ENCODE measurements at places on chromosomes 16 and 17.

- DNase-seq, result no peak
Observed at GRCh38 chr17:75558666-75559530, 28.7 kb upstream of the MYO15B start.

DNA sequence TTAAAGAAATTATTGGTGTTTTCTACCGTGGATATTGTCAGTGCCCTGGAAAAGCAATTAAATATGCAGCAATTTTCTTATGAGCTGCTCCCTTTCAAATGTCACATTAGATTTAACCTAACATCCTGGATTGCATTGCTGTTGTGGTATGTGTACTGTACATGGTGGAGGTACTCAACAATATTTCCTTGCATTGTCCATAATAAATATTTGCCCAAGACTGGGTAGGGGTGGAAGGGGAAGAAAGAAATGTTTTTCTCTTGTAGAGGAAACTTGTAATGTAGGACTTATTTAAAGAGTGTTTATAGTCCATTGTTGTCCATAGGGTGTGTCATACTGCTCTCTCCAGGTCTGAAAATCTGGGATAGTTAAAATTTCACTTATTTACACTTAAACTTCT lies 346.2 kb upstream of the TBX2 start:
- DNase-seq, result no peak

GRCh38 chr16:48448841-48449481 lies 63.7 kb upstream of the SIAH1 start:
- DNase-seq, result no peak

- DNase-seq, result no peak
Observed at GRCh38 chr16:58016840-58017446, 8.6 kb upstream of the MMP15 start.

DNA sequence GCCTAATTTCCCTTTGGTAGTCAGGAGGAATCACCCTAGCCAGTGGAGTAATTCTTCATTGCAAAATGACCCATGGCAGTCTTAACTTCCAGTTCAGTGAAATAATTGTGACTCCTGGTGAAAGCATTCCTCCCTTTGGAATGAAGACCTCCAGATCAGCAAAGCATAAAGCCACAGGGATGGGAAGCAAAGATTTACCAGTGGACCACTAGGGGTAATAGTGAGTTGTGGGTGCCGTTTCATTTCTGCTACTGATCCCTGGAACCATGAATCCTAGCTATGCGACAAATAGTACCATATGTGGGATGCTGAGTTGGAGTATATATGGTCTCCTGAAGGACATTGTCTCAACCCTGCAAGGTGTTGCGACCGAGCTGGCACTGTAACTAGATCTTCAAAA lies 13.7 kb downstream of the DYNLL2 start:
- no peak for DNase-seq

GRCh38 chr17:18332909-18333489 lies 17.9 kb downstream of the SMCR8 start:
- DNase-seq, result no peak

DNA sequence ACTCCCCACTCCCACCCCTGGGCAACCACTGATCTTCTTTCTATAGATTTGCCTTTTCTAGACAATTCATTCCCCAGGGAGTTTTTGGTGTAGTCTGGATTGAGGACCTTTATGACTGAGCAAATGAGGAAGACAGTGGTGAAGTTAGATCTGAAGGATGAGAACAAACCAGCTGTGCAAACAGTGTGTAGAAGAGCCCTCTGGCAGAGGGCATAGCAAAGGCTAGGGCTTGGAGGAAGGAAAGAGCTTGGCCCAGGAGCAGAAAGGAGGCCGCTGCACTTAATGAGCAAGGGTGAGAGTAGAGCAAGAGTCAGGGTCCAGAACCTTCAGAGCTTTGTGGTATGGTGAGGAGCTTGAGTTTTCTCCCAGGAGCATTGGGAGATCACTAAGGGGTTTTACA lies 352.7 kb downstream of the CA10 start:
- no peak for DNase-seq

DNA sequence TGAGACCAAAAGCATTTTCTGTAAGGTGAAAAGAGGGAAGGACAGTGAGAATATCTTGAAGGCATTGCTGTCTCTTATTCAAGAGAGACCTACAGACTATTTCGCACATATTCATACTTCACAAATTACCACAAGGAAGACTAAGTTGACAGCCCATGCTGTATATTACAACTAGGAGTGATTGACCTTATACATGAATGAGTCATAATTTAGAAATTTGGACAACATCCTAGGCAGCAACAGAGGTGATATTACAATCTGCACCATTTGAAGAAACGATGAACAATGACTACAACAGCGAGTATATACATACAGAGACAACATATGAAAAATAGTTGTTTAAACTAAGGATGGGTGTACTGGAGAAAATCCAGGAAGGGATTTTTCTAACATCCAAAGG lies 971.7 kb downstream of the CDH11 start:
- no peak for DNase-seq

DNA sequence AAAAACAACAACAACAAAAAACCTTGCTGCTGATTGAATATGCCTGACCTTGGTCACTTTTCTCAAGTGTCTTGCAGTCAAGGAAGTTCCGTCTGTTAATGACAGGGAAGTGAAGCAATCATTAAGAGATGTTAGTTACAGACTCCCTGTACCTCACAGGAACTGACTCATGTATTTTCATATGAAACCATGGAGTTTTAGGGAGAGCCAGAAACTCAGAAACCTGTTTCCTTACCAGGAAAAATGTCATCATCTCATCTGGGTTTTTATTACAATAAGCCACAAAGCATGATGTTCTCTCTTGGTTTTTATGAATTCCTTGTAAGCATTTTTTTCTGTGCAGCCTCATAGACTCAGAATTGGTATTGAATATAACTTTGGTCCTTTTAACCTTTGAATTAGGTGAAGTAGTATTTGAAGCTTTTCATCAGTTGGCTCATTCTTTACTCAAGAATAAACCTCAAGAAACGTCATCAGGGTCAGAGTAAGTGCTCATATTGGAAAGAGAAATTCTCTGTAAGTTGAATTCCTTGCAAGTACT lies 10.3 kb downstream of the LYRM1 start:
- no peak for DNase-seq

DNA sequence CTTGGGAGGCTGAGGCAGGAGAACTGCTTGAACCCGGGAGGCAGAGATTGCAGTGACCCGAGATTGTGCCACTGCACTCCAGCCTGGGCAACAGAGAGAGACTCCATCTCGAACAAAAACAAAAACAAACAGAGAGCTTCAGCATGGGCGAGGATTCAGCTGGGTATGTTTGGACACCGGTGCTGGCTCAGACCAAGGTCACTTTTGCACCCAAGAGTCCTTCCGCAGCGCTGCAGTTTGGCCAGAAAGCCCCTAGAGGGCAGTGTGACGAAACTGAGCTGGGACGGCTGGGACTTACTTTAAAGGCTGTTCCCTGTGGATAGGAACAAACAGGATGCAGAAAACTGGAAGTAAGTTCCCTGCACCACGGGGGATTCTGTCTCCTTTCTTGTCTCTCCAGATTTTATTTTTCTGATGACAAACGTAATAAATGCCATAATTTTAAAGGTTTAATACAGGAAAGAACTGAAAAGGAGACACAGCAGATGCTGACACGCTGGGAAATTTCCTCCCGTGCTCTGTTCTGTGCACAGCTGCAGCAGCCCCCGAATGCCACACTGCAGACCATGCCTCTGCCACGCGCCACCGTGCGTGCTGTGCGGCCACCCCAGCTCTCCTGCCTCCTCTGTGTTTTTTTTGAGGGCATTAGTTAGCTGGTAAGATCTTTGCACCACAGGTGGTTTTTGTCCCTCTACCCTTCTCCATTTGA lies 25.2 kb upstream of the USP36 start:
- DNase-seq, result peak; percentile 83

DNA sequence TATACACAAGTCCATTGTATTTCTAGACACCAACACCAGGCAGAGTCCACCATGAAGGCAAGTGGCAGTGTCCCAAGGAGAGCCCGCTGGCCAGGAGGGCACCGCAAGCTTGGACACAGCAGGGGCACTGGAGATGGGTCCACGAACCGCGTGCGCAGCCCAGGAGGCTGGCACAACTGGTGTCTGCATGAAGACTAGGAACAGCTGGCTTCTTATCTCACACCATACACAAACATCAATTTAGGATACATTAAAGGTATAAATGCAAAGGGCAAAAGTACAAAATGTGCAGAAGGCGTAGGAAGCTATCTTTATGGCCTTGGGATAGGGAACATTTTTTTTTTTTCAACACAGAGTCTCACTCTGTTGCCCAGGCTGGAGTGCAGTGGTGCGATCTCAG lies 52.4 kb downstream of the ANKRD11 start:
- no peak for DNase-seq

DNA sequence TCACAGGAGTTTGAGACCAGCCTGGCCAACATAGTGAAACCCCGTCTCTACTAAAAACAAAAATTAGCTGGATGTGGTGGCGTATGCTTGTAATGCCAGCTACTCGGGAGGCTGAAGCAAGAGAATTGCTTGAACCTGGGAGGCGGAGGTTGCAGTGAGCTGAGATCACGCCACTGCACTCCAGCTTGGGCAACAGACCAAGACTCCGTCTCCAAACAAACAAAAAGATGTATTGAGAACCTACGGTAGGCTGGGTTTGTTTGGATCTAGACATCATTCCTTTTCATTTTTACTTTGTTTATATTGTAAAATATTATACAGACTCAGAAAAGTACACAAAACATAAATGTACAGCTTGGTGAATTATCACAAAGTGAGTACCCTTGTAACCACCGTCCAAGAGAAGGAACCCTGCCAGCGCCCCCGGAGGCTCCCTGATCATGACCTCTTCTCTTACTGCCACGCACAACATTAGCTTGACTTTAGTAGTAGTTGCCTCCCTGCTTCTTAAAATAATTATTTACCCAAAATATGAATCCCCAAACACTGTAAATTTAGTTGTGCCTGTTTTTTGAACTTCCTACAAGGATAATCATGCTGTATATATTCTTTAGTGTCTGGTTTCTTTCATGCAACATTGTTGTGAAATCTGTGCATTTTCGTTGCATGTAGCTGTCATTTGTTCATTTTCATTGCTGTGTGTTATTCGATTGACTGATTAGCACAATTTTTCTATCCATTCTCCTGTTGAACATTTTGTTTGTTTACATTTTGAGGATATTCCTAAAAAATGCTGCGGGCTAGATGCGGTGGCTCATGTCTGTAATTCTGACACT lies 56.5 kb downstream of the KSR1 start:
- no peak for DNase-seq

DNA sequence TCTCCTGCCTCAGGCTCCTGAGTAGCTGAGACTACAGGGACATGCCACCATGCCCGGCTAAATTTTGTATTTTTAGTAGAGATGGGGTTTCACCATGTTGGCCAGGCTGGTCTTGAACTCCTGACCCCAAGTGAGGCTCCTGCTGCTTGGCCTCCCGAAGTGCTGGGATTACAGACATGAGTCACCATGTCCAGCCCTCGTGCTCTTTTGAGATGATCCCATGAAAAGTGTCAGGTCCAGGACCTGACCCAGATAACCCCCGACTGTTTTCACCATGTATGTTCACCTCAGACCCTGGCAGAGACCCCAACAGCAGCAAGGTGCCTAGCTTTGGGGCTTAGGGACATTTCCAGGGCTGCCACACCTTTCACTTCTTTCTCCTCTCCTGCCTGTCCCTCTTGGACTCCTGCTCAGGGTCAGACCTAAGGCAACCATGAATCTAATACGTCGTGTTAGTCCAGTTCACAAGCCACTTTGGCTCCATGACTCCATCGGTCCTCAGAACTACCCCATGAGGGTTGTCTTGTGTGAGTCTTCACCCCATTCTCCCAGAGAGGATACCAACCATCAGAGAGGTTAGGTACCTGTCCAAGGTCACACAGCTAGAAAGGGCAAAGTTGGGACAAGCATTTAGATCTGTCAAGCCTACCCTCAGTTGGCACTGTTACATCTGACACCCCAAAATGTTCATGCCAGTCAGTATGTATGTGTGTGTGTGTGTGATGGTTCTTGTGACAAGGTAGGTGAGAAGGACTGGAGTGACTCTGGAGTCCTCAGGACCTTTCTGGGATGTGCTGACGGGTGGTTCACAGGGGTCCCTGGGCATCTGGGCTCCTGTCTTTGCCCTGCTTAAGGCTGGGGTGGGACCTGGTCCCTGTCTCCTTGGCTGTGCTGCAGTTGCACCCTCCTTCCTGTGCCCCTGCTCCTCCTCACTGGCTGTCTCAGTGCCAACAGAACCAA lies 23.1 kb upstream of the MAP3K14 start:
- DNase-seq, result no peak

DNA sequence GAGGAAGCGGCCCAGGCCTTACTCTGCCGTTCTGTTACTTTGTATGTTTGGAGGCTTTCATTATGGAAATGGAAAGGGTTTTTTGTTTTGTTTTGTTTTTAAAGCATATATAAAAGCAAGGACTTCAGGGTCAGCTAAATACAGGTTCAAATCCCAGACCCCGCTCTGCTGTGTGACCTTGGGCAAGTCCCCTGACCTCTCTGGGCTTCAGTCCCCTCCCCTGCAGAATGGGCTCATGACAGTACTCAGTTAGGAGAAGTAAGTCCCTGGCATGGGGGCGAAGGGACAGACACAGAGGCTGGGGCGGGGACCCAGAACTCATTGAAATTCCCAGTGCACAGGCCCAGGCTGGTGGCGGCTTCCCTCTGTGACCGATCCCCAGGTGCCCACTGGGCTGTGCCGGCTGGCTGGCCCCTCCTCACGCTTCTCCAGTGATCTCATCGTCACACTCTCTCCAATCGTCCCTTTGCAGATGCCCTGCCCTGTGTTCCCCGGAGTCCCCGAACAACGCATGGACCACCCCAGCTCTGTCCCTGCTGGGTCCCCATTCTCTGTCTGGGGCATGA lies 979 bp upstream of the CIBAR2 start:
- DNase-seq, result no peak

GRCh38 chr17:62671553-62671952 lies 44.1 kb downstream of the MRC2 start:
- DNase-seq, result no peak

- no peak for DNase-seq
Observed at GRCh38 chr17:28142305-28142704, 99.8 kb downstream of the NLK start.

DNA sequence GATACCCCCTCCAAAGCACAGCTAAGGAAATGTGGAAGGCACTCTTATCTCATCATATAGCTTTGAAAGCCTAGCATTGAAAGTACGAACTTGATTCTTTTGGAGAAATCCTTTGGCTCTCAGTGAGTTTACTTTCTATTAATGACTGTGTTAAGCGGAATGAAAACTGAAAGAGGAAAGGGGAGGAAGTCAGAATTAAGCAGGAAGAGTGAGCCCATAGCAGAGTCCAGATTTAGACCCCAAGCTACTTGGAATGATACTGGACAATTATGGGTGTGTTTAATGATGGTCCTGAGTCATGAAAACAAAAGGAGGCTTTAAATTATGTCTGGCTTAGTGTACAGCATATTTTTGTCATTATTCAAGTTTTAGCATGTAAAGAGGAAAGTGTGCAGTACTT lies 42.2 kb downstream of the TENT4B start:
- DNase-seq, result no peak

GRCh38 chr17:79087428-79088143 lies 13.0 kb downstream of the ENGASE start:
- peak; percentile 70 for DNase-seq
